ENCODE measurements at places on chromosomes 2 and 18.

- DNase-seq = no peak
Measured at GRCh38 chr2:101622210-101623030, 75.1 kb upstream of the MAP4K4 start.

DNA sequence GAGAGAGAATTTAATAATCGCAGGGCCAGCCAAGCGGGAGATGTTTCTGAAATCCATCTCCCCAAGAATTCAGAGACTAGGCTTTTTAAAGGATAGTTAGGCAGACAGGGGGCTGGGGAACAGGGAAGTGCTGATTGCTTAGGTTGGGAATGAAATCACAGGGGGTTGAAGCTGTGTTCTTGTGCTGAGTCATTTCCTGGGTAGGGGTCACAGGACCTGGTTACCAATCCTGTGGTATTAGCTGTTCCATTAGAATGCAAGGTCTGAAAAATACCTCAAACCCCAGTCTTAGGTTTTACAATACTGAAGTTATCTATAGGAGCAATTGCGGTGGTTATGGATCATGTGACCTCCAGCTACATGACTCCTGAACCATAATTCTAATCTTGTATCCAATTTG is 4.6 kb downstream of the SP140 start:
- no peak for DNase-seq

GRCh38 chr2:201172279-201172678 is 10.7 kb upstream of the CASP10 start:
- DNase-seq = no peak

- peak; percentile 14 for DNase-seq
Measured at GRCh38 chr18:8084160-8084559, 517.0 kb downstream of the PTPRM start.

DNA sequence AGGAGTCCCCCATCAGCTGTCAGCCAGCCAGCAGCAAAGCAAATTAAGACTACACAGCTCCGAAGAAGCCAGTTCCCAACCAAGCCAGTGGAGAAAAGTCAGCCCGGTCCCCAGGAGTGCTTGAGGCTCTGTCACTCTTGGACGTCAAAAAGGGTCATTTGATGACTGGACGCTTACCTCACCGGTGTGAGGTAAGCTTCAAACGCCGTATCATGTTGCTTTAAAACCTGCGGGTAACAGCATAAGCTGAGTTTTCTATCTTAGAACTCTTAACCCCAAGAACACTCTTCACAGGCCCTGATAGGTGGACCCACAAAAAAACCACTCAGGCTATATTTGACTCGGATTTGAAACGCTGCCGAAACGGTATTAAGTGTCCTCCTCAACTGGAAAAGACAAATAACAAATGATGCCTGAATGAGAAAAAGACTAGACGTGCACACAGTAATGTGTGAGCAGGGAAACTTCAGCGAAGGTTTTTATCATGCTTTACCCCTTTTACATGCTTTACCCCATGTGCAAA is 682 bp upstream of the LNPK start:
- no peak for DNase-seq

DNA sequence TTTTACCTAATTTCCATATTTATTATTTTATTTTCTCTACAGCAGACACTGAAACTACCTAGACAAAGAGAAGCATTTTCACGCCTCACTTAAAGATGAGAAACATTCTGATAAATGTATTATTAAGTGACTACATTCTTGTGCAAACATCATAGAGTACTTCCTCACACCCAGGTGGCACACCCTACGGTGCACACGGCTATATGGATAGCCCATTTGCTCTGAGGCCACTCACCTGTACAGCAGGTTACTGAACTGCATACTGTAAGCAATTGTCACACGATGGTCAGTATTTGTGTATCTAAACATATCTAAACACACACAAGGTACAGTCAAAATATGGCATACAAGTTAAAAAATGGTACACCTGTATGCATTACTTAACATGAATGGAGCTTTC is 481.4 kb downstream of the CMPK2 start:
- DNase-seq = no peak

- DNase-seq = no peak
Measured at GRCh38 chr2:119574864-119575263, 30.6 kb downstream of the CFAP221 start.

GRCh38 chr2:210174086-210174485 is 2.9 kb upstream of the KANSL1L start:
- DNase-seq = no peak

- DNase-seq = no peak
Measured at GRCh38 chr18:3340682-3341097, 78.8 kb downstream of the MYL12B start.

DNA sequence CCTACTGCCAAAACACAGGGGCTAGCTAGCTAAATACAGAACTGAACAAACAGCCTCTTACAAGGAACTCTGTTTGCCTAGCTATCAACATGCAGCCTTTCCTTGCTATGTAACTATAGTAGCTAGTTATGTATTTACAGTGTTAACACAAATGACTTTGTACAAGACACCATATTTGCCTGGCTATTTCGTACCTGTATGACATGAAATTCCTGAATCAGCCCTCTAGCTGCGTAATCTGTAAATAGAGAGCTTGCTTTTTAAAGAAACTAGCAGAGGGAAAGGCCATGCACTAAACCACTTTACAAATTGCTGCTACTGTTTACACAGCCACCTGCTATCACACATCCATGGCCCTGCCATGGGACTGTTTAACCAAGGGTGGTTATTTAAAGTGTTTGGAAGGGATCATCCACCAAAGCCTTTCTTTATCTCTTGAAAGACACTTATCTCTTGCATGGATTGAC is 248.7 kb downstream of the TFCP2L1 start:
- no peak for DNase-seq

All from posterior cingulate gyrus (tissue), 11 donors.